ENCODE measurements at places on chromosomes 16 and 17.

DNA sequence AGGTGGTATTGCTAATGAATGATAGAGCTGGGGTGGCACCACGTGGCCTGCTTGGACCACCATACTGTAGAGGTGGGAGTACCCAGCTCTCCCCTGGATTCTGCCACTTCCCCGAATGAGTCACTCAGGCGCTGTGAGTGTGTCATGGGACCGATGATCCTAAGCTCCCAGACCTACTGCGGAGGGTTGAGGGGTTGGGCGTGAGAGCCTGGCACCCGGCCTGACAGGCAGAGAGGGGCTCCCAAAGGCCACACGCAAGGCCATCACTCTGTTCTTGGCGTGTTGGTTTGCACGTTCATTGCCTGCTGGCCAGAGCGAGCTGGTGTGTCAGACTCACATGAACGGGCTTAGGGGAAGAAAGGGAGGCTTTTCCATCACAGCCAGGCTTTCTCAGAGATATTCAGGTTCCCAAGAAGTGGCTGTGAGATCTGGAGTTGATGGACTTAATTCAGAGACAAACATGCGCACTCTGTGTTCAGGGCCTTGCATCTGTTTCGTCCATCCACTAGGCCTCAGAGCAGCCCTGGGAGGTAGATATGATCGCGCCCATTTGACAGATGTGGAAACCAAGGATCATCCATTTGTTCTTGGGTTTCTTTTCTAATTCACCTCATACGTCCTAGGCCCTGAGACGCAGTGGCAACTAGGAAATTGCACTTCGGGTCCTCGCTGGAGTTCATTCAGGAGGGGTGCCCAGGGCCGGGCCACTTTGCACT is 41.4 kb downstream of the CMIP start:
- no peak for DNase-seq

- DNase-seq, result no peak
Measured at GRCh38 chr16:86709902-86710601, 131.7 kb downstream of the FOXL1 start.

- no peak for DNase-seq
Measured at GRCh38 chr16:66353055-66353454, 13.4 kb upstream of the CDH5 start.

- no peak for DNase-seq
Measured at GRCh38 chr16:89953671-89954406, 5.3 kb downstream of the DEF8 start.

DNA sequence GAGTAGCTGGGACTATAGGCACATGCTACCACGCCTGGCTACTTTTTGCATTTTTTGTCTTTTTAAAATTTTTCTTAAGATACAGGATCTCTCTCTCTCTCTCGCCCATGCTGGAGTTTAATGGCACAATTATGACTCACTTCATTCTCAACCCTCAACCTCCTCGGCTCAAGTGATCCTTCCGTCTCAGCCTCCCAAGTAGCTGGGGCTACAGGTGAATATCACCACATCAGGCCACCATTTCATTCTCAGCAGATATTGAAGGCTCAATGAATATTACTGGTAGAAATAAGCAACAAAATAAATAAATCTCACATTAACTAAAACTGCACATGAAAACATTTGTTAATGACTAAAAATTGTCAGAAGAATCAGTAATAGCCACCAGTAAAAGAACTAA is 41.7 kb downstream of the BRIP1 start:
- no peak for DNase-seq

DNA sequence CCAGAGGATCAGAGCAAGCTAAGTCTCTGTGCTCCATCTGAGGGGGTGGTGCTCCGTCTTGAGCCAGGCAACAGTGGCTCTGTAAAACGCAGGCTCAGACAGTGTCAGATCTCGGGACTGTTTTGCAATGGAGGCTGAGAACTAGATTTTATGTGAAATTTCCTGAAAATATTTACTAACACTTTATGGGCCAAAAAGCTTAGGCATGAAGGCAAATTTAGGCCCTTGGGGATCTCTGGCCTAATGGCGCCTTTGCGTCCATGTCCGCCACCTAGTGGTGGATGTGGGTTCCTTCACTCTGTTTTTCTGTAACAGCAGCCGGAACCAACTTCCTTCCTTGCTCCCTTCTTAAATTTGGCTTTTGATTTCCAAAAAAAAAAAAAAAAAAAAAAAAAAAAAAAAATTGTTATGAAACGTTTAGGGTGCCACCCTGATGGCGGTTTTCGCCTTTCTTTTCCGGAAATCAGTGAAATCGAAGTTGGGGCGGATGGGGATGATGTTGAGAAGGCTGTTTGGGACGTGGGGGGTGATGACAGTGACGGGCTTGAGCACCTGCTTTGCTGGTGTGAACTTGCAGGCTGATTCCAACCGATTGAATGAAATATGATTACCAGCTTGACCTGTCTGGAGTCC is 14.0 kb upstream of the ELAC2 start:
- DNase-seq, result peak; percentile 46

- no peak for DNase-seq
Measured at GRCh38 chr17:56030009-56030624, 123.2 kb upstream of the ANKFN1 start.

GRCh38 chr17:43905985-43906852 is 1.1 kb downstream of the MPP2 start:
- DNase-seq, result peak; percentile 90

- no peak for DNase-seq
Measured at GRCh38 chr17:77228241-77228752, 87.5 kb downstream of the SEC14L1 start.

DNA sequence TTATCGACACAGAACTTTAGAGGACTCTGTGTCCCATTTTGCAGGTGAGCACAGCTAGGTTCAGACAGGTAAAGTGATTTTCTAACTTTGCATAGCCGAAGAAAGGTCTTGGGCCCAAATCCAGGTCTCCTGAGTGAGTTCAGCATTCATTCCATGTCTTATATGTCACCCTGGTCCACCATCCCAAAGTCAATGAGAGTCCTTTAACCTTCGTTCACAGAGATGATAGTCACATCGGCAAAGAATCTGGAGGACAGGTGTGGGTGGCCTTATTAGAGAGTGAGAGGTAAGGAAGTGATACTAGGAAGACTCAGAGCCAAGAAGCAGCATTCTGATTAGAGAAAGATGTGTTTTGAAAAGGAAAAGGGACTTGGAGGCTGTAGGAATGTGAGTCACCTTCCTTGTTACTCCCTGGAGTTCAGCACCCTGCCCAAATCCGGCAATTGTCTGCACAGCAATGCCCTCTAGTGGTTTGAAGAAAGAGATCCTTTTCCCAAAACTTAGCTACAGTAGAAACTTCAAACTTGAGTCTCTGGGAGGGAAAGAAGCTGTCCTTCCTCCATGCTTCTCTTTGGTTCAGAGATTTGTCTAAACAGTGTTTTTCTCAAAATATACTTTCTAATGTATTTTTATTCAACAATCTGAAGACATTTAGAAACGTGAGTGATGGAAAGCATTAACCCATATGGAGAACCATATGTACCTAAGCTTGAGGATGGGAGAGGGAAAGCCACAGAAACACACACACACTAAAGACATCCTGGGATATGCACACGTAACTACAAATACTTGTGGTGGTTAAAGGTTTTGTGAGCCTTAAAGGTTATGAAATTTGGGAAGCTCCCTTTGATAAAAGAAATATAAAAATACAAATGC is 96.4 kb upstream of the SHISA6 start:
- no peak for DNase-seq
